Mucosa of gallbladder (tissue), 1 donor: ENCODE measurements at places on chromosomes 3 and 15. TPM values are rescaled to one million over a fixed set of nuclear protein-coding genes. Genes with fewer than 3 reads are reported as not detected.

The ALS2CL gene
- total RNA-seq = 43.8 TPM

The EFHB gene
- total RNA-seq = 0.75 TPM

The GLDN gene
- 20.7 TPM for total RNA-seq

The ANKRD63 gene
- total RNA-seq = 1.6 TPM

The C3orf49 gene
- not detected for total RNA-seq

The GRK7 gene
- total RNA-seq = not detected

The CX3CR1 gene
- 22.6 TPM for total RNA-seq

The GASK1A gene
- 19.2 TPM for total RNA-seq

The MAGI1 gene
- total RNA-seq = 87.4 TPM

The TRAT1 gene
- 0.78 TPM for total RNA-seq

The FBN1 gene
- total RNA-seq = 57.6 TPM

The BCL2A1 gene
- 1.9 TPM for total RNA-seq

The ACOX2 gene
- 19.5 TPM for total RNA-seq

The PLCB2 gene
- 36.4 TPM for total RNA-seq

The SHC4 gene
- total RNA-seq = 3.7 TPM

The VGLL3 gene
- 39.2 TPM for total RNA-seq

The FETUB gene
- not detected for total RNA-seq

The AHSG gene
- total RNA-seq = 2.2 TPM
